T-helper 1 cell (primary cell): ENCODE measurements at places on chromosomes 6 and 20.

- no peak for DNase-seq
Measured at GRCh38 chr6:2725999-2726567, 24.6 kb downstream of the MYLK4 start.

GRCh38 chr20:11777387-11778205 lies 140.1 kb upstream of the BTBD3 start:
- DNase-seq: no peak

- DNase-seq: no peak
Measured at GRCh38 chr20:13563854-13564253, 74.9 kb downstream of the TASP1 start.

- no peak for DNase-seq
Measured at GRCh38 chr6:134604014-134604676, 286.2 kb upstream of the SGK1 start.

DNA sequence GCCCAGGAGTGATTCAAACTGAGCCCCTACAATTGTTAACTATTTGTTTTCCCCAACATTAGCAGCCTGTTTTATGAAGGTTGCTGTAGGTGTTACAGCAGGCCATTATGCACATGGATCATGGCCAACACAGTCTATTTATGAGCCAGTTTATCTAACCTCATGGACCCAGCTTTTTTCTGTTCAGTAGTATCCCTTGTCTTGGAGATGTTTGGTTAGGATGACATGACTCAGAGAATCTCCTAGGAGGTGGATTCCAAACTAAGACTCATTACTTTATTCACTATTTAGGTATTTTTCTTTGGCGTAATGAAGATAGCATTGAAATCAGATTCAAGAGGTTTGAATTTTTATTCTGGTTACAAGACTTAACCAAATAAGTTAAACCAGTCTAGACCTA lies 62.8 kb upstream of the TFB1M start:
- no peak for DNase-seq

GRCh38 chr20:20248620-20249200 lies 119.2 kb upstream of the INSM1 start:
- no peak for DNase-seq

GRCh38 chr20:49851231-49851705 lies 38.6 kb downstream of the SLC9A8 start:
- DNase-seq: no peak
